Large intestine (tissue), 12 donors: ENCODE measurements at places on chromosomes 2 and 18. TPM values are rescaled to one million over a fixed set of nuclear protein-coding genes. Genes with fewer than 3 reads are reported as not detected.

DNA sequence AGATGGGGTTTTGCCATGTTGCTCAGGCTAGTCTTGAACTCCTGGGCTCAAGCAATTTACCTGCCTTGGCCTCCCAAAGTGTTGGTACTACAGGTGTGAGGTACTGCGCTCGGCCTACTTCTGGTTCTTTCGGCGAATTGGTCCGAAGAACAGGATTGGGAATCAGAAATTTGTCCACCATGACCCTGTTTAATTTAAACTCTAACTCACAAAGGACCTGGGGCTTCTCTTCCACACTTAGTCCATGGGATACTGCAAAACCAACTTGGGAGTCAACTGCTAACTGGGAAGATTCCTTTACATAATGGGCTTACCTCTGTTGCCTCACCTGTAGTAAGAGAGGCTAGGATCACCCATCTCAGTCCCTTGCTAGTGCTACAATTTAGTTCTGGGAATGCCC lies 79.8 kb upstream of the ZFP36L2 start:
- H3K36me3 ChIP-seq = no peaks in the 10 kb centered on the region
- no peak for DNase-seq
- H3K4me3 ChIP-seq = no peak overlapping the region
- H3K27ac ChIP-seq = no peak overlapping the region
- no peaks in the 10 kb centered on the region for H3K27me3 ChIP-seq

- H3K36me3 ChIP-seq = no peaks in the 10 kb centered on the region
- no peak overlapping the region for H3K27ac ChIP-seq
- no peaks in the 10 kb centered on the region for H3K4me1 ChIP-seq
- peaks cover 6% of the 10 kb centered on the region for H3K27me3 ChIP-seq
- H3K4me3 ChIP-seq = no peak overlapping the region
- DNase-seq = no peak
Observed at GRCh38 chr2:240812301-240812680, 7.7 kb downstream of the KIF1A start.

DNA sequence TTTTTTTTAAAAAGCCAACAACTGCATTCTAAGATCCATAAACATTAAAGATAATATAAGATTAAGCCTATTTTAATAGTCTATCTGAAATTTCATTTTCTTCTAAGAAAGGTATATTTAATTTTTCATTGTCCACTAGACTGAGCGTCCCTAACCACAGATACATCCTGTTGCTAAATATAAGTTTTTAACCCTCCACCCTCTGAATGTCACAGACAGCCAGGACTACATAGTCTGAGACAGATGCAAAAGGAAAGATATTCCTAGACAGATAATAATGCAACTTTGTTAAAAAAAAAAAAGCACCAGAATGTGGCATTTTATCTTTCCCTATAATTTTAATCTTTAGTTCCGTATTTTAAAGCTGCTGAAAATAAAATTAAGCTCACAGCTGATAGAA lies 114.6 kb downstream of the ZEB2 start:
- H3K36me3 ChIP-seq = peaks cover 2% of the 10 kb centered on the region
- DNase-seq = no peak
- H3K4me3 ChIP-seq = no peak overlapping the region
- H3K4me1 ChIP-seq = no peaks in the 10 kb centered on the region
- no peak overlapping the region for H3K27ac ChIP-seq

DNA sequence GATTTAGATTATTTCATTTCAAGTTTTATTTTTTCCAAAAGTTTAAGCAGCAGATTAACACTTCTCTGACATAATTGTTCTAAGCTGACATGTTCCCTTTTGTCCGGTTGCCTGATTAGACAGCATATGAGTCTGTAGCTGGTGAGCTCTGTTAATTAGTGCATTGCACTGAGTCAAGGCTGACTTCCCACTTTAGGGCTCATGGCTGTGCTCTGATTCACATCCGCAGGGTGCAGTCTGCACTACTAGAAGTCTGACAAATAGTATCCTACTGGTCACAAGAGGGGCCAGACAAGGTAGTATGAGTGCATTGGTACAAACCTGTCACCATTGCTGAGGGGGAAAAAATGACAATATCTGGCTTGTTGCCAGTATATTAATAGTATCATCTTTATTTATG lies 443.9 kb upstream of the ZNF804A start:
- no peak for DNase-seq
- no peak overlapping the region for H3K27ac ChIP-seq
- no peak overlapping the region for H3K4me3 ChIP-seq
- H3K36me3 ChIP-seq = no peaks in the 10 kb centered on the region

GRCh38 chr2:60544062-60544461 lies 9.4 kb downstream of the BCL11A start:
- no peak overlapping the region for H3K27ac ChIP-seq
- no peaks in the 10 kb centered on the region for H3K27me3 ChIP-seq
- DNase-seq = no peak
- H3K4me3 ChIP-seq = no peak overlapping the region

GRCh38 chr2:204145791-204146190 lies 209.2 kb downstream of the ICOS start:
- H3K36me3 ChIP-seq = no peaks in the 10 kb centered on the region
- H3K4me1 ChIP-seq = no peaks in the 10 kb centered on the region
- H3K27ac ChIP-seq = no peak overlapping the region

- H3K4me3 ChIP-seq = no peak overlapping the region
- no peak overlapping the region for H3K27ac ChIP-seq
- no peaks in the 10 kb centered on the region for H3K4me1 ChIP-seq
- no peak for DNase-seq
Observed at GRCh38 chr2:191854382-191855372, 7.8 kb upstream of the CAVIN2 start.

DNA sequence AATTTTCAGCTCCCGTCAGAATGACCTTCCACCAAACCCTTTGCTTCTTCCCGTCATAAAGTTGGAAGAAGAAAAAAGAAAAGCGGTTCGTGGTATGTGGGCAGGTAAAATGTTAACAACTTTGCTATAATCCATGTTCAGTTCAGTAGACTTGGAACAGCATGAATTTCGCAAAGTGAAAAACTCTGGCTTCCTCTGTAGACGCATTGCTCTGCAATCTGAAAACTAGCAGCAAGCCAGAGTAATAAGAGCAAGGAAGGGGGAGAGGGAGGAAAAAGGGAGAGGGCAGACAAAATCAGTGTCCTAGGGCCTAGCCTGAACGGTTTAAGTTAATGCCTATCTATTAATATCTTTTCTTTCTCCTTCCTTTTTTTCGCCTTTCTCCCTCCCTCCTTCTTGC lies 26.7 kb upstream of the CHRNA1 start:
- H3K4me3 ChIP-seq = no peak overlapping the region
- H3K4me1 ChIP-seq = no peaks in the 10 kb centered on the region
- no peaks in the 10 kb centered on the region for H3K36me3 ChIP-seq
- no peak for DNase-seq
- H3K27ac ChIP-seq = no peak overlapping the region

The CD28 gene
- 1.5 TPM for polyA plus RNA-seq

The BOLA3 gene
- polyA plus RNA-seq = 32.4 TPM

The PROKR1 gene
- polyA plus RNA-seq = 0.15 TPM

The KYNU gene
- polyA plus RNA-seq = 3.1 TPM

The GCG gene
- 83.8 TPM for polyA plus RNA-seq
